NCI-H2081 treated with DMSO at 0.1 percent for 48 hours (cell line): ENCODE measurements at places on chromosomes 3 and 15.

DNA sequence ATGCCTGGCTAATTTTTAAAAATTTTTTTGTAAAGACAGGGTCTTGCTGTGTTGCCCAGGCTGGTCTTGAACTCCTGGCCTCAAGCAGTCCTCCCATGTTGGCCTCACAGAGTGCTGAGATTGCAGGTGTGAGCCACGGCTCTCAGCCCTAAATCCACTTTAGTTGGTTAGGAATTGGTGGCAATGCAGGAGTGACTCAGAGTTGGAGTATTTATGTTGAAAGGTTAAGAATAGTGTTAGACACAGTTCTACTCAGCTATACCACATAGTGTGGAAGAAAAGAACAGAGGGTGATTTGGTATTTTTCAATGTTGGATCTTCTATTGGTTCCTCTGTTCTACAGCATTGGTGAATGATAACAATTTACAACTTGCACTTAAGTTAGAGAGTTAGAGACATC is 7.6 kb downstream of the ZNF639 start:
- no peak for DNase-seq

DNA sequence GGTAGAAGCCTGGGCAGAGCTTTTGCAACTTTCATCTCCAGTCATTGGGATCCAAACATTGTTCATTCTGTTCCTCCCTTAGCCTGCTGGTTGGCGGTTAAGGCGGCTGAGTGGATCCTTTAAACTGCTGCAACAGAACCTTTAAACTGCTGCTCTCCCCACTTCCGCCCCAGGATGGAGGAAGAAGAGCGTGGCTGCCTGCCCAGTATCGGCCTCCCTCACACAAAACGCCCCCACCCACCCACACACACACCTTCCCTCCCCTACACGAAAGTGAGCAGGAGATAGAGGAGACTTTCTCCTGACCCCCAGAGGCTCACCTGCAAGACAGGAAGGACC is 460 bp upstream of the ZMAT3 start:
- DNase-seq, result no peak

DNA sequence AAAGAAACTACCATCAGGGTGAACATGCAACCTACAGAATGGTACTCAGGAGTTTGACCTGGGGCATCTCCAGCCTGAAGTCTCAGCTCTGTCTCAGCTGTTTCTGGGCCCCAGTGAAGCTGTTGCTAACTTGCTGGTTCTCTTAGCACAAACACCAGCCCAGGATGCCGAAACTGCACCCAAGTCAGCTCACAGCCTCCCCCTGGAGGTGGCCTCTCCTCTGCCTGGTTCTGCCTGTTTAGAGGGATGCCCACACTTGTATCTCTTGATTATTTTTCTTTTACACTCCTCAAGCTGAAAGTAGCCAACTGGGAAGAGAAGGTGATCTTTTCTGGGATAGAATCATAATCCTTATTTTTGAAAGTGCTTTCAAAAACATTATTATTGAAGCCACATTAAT is 289.0 kb upstream of the RASGRP1 start:
- DNase-seq, result no peak

GRCh38 chr3:172640751-172641150 is 70.1 kb downstream of the NCEH1 start:
- DNase-seq, result no peak

GRCh38 chr3:73503781-73504180 is 121.0 kb downstream of the PDZRN3 start:
- DNase-seq, result no peak

DNA sequence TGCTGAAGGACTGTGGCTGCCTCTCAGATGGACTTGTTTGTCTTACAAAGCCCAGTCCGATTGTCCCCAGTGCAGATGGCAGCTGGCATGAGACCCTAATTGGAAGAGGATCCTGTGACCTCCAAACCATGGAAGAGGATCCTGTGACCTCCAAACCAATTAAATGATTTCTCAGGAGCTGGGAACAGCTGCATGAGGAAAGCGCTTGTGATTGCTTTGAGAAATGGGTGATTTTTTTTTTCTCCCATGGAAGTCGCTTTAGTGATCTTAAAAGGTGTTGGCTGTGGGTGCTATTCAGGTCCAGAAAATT is 68.4 kb upstream of the LARS2 start:
- no peak for DNase-seq
